ENCODE measurements at places on chromosomes 7 and 10.

DNA sequence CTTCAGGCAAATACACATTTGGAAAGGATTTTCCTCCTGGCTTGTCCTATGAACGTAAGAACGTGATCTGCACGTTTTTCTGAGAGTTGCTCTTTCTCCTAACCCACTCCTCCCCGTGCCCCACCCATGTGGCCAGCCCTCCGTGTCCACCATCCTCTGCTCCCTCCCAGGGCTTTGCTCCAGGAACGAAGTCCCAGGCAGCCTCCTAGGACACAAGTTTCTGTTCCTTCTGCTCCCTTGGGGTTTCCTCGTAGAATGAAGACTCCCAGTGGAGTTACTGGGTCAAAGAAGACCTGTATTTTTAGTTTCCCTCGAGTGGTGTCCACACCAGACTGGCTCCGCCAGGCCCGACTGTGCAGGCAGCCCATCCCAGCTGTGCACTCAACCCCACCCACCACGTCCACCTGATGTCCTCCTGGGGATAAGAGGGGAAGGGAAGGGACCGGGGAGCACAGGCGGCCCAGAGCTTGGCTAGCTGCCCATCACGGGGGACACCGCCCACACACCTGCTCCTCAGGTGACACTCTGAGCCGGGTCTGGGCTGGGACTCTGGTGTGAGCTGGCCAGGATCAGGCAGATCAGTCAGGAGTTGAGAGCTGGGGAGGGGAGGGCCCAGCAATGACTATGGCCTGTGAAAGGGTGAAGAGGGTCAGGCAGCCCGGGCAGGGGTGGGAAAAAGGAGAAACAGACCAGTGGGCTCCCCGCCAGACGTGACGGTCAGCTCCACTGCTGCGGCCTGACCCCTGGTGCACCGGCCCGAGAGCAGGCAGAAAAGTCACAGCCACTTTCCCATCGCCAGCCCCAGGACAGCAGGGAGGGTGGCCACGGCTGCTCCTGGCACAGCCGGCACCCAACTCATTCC lies 54.3 kb upstream of the PPP2R2D start:
- no peak for DNase-seq

- DNase-seq, result no peak
These were observed 43.7 kb downstream of the ITGB8 start for GRCh38 chr7:20374399-20374798.

GRCh38 chr7:46653848-46654247 lies 732.8 kb upstream of the IGFBP3 start:
- DNase-seq, result no peak

GRCh38 chr10:77561991-77562390 lies 75.6 kb downstream of the KCNMA1 start:
- DNase-seq, result no peak

DNA sequence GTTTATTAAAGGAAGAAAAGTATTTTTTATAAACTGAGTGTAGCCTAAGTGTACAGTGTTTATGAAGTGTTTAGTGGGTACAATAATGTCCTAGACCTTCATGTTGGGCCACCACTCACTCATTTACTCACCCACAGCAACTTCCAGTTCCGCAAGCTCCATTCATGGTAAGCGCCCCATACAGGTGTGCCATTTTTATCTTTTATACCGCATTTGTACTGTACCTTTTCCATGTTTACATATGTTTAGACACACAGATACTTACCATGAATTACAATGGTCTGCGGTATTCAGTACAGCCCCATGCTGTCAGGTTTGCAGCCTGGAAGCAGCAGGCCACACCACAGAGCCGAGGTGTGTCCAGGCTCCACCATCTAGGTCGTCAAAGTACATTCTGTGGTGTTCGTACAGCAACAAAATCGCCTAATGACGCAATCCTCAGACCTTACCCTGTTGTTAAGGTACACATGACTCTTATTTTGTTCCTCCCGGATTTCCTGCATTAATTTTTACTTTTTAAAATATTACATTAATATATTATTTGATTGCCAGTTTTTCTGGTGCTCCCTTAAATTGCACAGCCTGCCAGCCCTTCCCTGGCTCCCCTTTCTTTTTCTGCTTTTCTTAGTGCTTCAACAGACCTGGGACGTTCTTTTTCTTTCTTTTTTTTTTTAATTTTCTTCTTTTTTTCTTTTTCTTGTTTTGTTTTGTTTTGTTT lies 881 bp upstream of the SSBP1 start:
- DNase-seq, result no peak

- DNase-seq, result no peak
These were observed 80.0 kb downstream of the C7orf25 start for GRCh38 chr7:42831718-42832522.

- DNase-seq, result no peak
These were observed 783.8 kb downstream of the NXPH1 start for GRCh38 chr7:9217204-9217603.
